ENCODE measurements at places on chromosomes 2 and 18. TPM values are rescaled to one million over a fixed set of nuclear protein-coding genes. Genes with fewer than 3 reads are reported as not detected.

COL6A3 gene
- polyA plus RNA-seq, result 243 TPM

NCKAP5 gene
- 8.4 TPM for polyA plus RNA-seq

CD302 gene
- polyA plus RNA-seq, result 17.9 TPM

SERPINB13 gene
- not detected for polyA plus RNA-seq

ANKRD62 gene
- polyA plus RNA-seq, result 0.10 TPM

ICOS gene
- 0.04 TPM for polyA plus RNA-seq

SPATA3 gene
- polyA plus RNA-seq, result not detected

WDR35 gene
- 28.7 TPM for polyA plus RNA-seq

EMX1 gene
- polyA plus RNA-seq, result 51.5 TPM

LOXL3 gene
- polyA plus RNA-seq, result 9.2 TPM

MROH2A gene
- polyA plus RNA-seq, result 0.18 TPM

REG3G gene
- not detected for polyA plus RNA-seq

CIDEA gene
- polyA plus RNA-seq, result not detected

ME2 gene
- 38.9 TPM for polyA plus RNA-seq

POTEJ gene
- 0.10 TPM for polyA plus RNA-seq

C2orf66 gene
- 0.35 TPM for polyA plus RNA-seq

FAM110C gene
- 13.5 TPM for polyA plus RNA-seq

All from right renal pelvis (tissue), 4 donors.